ENCODE measurements at places on chromosomes 2 and 18. TPM values are rescaled to one million over a fixed set of nuclear protein-coding genes. Genes with fewer than 3 reads are reported as not detected.

Gene PLA2R1
- polyA plus RNA-seq: not detected

Gene PDCL3
- polyA plus RNA-seq: 52.0 TPM

Gene FBXO36
- polyA plus RNA-seq: 0.56 TPM

Gene ANKRD29
- polyA plus RNA-seq: not detected

Gene ARHGEF4
- polyA plus RNA-seq: 5.3 TPM

Gene PAIP2B
- 2.2 TPM for polyA plus RNA-seq

Gene IL1R2
- not detected for polyA plus RNA-seq

Gene TPO
- 1.8 TPM for polyA plus RNA-seq

Gene ACSL3
- polyA plus RNA-seq: 27.7 TPM

Gene CELF4
- not detected for polyA plus RNA-seq

DNA sequence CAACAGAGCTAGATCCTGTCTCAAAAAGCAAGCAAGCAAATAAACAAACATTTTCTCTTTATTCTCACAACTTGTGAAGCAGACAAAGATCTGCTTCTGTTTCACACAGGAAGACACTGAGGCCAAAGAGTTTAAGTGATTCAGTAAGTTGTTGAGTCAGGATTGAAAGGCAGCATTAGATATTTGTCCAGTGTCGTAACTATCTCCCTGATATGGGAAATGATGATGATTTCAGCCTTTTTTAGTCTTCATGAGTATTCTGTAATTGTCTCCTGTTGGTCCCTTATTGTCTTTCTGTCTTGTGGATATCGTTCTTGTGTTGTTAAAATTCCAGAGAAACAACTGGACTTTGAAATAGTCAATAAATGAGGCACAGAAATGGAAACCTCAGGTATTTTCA, 59.6 kb downstream of the GATA6 start:
- H3K4me1 ChIP-seq: no peaks in the 10 kb centered on the region
- H3K36me3 ChIP-seq: no peaks in the 10 kb centered on the region
- no peaks in the 10 kb centered on the region for H3K27me3 ChIP-seq
- no peak overlapping the region for H3K27ac ChIP-seq
- no peak overlapping the region for H3K4me3 ChIP-seq

GRCh38 chr2:155145758-155146229, 447.3 kb downstream of the KCNJ3 start:
- H3K4me3 ChIP-seq: no peak overlapping the region
- H3K36me3 ChIP-seq: no peaks in the 10 kb centered on the region
- H3K4me1 ChIP-seq: no peaks in the 10 kb centered on the region
- no peak for DNase-seq

- H3K4me1 ChIP-seq: no peaks in the 10 kb centered on the region
- H3K36me3 ChIP-seq: no peaks in the 10 kb centered on the region
- DNase-seq: no peak
Measured at GRCh38 chr2:8495189-8495989, 186.5 kb upstream of the ID2 start.

GRCh38 chr2:233380132-233380895, 26.0 kb downstream of the DGKD start:
- no peak overlapping the region for H3K4me3 ChIP-seq
- no peak overlapping the region for H3K27ac ChIP-seq
- DNase-seq: no peak
- H3K36me3 ChIP-seq: no peaks in the 10 kb centered on the region
- no peaks in the 10 kb centered on the region for H3K27me3 ChIP-seq

GRCh38 chr2:177320596-177320995, 56.1 kb upstream of the NFE2L2 start:
- DNase-seq: no peak
- H3K27ac ChIP-seq: no peak overlapping the region
- H3K4me1 ChIP-seq: no peaks in the 10 kb centered on the region
- no peak overlapping the region for H3K4me3 ChIP-seq
- H3K36me3 ChIP-seq: no peaks in the 10 kb centered on the region

DNA sequence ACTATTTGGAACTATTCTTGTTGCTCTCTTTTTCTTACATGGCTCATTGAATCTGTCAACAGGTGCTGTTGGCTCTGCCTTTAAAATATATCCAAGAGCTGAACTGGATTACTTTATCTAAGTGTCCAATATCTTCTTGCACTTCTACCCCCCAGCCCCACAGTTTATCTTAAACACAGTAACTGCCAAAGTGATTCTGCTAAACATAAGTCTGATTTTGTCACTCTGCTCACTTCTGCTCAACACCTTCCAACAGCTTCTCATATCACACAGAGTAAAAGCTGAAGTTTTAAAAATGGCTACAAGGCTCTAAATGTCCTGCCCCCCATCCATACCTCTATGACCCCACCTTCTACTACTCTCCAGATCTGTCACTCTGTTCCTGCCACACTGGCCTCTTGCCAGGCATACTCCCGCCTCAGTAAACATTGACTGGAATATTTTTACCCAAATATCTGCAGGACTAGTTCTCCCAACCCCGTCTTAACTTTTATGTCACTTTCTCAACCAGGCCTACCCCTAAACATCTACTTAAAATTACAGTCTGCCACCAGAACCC, 130.7 kb downstream of the CCDC148 start:
- no peak overlapping the region for H3K27ac ChIP-seq

DNA sequence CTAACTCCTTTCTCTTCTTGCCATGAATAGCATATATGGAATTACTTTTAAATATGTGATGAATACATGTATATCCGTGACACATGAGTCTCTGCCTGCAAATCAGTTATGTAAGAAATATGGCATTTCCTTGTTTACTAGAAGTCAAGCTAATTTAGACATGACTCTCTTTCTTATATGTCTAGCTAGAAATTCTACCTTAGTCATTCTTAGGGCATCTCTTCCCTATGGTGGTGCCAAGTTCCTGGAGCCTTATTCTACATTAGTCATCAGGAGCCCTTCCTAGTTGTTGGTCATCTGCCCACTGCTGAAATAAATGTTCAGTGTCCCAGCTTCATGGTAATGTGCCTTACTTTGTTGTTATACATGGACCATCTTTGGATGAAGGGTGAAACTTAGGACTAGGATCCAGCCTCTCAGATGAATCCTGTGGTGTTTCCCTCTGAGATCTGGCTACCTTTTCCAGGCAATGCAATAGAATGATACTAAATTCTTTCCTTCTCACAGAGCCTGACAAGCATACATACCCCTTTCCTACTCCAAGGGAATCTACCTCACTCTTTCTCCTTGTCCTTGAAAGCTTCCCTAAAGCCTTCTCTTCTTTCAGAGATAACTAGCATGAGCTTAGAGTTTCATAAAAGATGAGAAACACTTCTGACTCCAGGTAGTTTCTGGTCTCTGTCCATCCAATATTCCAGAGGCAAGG, 415.3 kb upstream of the VWC2L start:
- no peak overlapping the region for H3K4me3 ChIP-seq
- no peak for DNase-seq
- no peaks in the 10 kb centered on the region for H3K27me3 ChIP-seq
- no peak overlapping the region for H3K27ac ChIP-seq

DNA sequence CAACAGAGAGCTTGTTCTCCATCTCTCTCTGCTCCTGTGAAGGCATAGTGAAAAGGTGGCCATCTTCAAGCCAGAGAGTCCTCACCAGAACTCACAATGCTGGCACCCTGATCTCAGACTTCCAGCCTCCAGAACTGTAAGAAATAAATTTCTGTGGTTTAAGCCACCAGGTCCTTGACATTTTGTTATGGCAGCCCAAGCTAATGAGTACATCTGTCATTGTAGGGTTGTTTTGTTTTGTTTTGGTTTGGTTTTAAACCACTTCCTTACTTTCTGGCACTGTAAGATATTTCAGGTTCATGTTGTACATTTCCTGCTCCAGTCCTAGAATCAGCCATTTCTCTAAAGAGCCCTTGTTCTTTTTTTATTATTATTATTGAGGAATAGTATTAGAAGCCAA, 171.2 kb downstream of the CPS1 start:
- H3K4me3 ChIP-seq: no peak overlapping the region
- no peaks in the 10 kb centered on the region for H3K36me3 ChIP-seq
- H3K27ac ChIP-seq: no peak overlapping the region
- H3K4me1 ChIP-seq: no peaks in the 10 kb centered on the region
- no peak for DNase-seq

DNA sequence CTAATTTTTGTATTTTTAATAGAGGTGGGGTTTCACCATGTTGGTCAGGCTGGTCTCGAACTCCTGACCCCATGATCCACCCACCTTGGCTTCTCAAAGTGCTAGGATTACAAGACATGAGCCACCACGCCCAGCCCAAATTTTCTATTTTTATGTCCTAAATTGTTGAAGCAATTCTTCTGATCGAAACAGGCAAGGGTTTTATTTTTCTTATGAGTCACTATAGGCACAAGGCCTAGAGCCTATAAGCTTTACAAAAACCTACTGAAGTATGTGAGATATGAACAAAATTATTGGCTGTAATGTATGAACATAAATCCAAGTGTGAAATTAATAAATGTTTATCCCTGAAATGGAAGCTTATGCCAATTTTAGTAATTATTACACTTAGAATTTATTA, 464.2 kb upstream of the NRP2 start:
- no peaks in the 10 kb centered on the region for H3K36me3 ChIP-seq
- no peak overlapping the region for H3K27ac ChIP-seq

DNA sequence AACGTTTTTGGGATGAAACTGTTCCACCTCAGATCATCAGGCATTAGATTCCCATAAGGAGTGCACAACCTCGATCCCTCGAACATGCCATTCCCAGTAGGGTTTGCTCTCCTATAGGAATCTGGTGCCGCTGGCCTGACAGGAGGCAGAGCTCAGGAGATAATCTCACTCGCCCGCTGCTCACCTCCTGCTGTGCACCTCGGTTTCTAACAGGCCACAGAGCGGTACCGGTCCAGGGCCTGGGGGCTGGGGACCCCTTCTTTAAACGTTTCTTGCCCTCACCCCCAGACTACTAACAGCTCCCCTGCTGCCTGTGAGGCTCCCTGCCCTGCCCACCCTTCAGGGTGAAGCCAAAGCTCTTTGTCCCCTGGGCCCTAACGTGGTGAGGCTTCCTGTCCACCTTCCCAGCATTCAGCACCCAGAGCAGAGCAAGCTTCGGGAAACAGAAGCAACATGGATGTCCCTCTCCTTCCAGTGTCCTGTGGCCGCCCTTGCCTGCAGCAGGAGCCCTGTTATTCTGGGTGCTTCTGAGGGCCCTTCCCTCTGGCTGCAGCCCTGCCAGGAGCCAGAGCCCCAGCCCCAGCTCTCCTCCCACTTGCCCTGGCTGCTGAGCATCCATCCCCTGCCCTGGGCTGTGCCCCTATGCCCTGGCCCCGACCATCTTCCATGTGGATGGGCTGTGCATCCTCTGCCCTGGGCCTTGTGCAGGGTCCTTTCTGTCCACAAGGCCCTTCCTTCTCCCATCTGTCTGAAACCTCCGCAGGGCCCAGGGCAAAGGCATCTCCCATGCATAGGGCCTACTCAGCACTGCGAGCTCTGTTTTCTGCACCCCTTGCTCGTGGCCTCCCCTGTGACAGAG, 140.1 kb downstream of the MBP start:
- no peak overlapping the region for H3K27ac ChIP-seq
- H3K27me3 ChIP-seq: no peaks in the 10 kb centered on the region
- no peaks in the 10 kb centered on the region for H3K36me3 ChIP-seq
- DNase-seq: no peak
- no peak overlapping the region for H3K4me3 ChIP-seq

DNA sequence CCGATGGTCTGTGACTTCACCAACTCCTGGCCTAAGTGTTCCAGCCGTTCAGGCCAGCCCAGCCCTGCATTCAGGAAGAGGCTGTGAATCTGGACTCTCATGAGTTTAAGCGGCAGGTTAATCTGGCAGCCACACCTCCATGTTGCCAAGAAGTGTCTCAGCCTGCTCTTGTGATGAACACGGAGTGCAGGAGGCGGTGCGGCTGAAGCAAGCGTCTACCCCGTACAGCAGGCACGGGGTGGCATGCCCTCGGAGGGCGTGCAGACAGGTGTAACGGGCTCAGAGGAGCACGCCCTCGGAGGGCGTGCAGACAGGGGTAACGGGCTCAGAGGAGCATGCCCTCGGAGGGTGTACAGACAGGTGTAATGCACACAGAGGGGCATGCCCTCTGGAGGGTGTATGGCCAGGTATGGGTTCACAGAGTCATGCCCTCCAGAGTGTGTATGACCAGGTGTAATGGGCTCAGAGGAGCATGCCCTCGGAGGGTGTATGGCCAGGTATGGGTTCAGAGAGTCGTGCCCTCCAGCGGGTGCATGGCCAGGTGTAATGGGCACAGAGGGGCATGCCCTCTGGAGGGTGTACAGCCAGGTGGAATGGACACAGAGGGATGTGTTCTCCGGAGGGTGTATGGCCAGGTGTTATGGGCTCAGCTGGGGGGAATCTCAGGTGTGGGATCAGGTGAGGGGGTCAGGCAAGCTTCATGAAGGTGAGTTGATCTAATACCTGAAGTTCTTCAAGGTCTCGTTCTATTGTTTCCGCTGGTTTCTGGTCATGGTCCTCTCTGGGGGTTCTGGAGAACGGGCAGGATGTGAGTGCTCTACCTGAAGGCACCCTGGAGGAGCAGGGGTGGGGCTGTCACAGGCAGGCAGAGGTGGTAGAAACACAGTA, 22.6 kb downstream of the CROCC2 start:
- H3K27me3 ChIP-seq: no peaks in the 10 kb centered on the region
- H3K4me3 ChIP-seq: no peak overlapping the region
- no peak overlapping the region for H3K27ac ChIP-seq
- H3K36me3 ChIP-seq: no peaks in the 10 kb centered on the region

DNA sequence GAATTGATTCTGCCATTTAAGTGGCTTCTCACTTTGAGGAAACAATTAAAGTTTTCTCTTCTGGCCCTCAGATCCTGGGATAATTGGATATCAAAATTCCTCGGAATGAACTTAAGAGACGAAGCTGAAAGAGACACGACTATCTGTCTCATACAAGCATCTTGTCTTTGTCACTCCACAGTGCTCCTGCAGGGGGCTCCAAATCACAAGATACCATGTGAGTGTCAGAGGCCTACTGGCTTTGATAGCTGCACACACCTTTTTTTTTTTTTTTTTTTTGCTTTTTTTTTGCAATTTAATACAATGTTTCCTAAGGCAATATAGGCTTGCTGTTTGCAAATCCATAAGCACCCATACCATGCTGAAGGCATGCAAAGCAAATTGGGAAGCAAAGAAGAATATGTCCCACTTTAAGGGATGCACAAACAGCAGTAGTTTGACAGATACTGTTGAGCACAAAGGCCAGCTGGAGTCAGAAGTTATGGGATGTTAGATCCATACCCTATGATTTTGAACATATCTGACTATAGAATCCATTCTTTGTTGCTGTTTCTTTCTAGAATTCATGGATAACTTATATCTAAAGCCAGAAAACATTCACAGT, 109.0 kb upstream of the CBLN2 start:
- no peak overlapping the region for H3K27ac ChIP-seq
- H3K4me1 ChIP-seq: no peaks in the 10 kb centered on the region
- H3K4me3 ChIP-seq: no peak overlapping the region
- no peaks in the 10 kb centered on the region for H3K36me3 ChIP-seq
- no peaks in the 10 kb centered on the region for H3K27me3 ChIP-seq

DNA sequence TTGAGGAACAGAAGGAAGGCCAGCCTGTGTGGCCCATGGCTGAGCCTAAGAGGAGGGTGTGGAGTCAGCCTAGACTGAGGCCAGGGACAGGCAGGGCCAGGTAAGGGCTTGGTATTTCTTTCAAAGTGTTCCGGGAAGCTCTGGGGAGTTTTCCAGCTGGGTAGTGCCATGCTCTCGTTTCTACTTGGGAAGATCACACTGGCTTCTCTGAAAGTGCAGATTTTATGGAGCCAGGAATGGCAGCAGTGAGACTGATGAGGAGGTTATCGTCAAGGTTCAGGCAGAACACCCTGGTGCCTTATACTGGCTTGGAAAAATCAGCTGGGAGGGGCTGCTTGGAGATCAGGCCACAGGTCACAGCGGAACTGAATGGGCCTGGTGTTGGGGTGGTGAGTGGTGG, 245.1 kb downstream of the SOX11 start:
- H3K27ac ChIP-seq: no peak overlapping the region
- DNase-seq: no peak
- H3K4me1 ChIP-seq: no peaks in the 10 kb centered on the region
- no peak overlapping the region for H3K4me3 ChIP-seq
- no peaks in the 10 kb centered on the region for H3K27me3 ChIP-seq

Measured in CD8-positive, alpha-beta memory T cell (primary cell).